ENCODE measurements at places on chromosomes 13 and 19.

DNA sequence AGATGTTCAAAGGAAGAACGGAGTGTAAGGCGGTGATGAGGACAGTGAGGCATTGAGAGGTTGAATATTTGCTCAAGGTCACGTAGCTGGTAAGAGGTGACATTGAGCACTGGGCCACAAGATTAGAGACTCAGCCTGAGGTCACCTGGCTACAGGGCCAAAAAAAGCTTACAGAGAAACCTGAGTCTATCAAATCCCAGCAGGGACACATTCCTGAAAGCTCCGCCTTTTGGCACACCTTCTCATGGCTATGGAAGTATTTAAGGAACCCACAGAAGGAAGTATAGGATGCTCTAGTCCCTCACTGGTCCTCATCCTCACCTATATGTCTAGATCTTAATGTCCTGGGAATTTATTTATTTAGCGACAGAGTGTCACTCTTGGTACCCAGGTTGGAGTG, 17.4 kb downstream of the ZNF586 start:
- no peak for DNase-seq

DNA sequence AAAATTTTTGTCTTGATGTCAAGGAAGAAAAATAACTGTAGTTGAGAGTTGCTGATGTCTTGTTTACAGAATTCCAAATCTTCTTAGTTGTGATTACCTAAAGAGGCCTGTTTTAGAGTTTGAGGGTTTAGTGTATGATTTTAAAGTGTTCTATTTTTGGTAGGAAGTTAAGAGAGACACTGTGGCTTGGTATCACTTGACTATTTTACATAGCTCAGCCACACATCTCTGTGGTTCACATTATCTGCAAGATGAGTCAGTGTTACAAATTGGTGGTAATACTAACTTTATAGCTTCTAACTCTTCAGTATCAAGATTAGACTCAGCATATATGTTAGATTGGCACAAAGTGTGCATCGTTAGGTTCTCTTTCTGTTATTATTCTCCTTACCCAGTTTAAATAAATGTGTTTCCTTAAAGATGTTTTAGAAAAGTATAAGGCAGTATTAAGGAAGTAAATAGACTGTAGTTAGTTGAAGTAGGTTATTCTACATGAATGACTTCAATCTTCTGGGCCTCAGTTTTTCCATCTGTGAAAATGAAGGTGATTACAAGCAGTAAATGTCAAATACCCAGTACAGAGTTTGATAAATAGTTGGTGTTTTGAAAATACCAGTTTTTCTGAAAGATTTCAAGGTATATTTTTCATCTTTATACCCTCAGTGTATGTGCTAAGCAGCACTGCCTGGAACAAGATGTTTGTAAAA, 33.4 kb downstream of the COG6 start:
- no peak for DNase-seq

- DNase-seq, result no peak
Measured at GRCh38 chr13:76697288-76697687, 188.9 kb downstream of the KCTD12 start.

DNA sequence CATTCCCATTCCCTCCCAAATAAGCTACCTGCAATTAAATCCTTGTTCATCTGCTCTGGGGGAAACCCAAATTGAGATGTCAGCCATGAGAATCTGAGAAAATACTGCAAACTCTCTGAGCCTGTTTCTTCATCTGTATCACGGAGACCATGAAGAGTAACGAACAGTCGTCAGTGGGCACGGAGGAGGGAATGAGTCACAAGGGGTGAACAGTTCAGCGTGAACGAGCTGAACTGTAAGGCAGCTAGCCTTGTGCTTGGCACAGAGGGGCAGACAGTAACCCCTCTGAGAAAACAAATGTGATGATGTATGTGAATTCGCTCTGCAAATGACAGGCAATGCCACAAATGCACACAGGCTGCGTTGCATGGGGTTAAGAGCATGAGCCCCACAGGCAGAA, 288.7 kb downstream of the FOXO1 start:
- peak; percentile 75 for DNase-seq

- DNase-seq, result no peak
Measured at GRCh38 chr13:85436029-85436428, 363.2 kb downstream of the SLITRK6 start.

DNA sequence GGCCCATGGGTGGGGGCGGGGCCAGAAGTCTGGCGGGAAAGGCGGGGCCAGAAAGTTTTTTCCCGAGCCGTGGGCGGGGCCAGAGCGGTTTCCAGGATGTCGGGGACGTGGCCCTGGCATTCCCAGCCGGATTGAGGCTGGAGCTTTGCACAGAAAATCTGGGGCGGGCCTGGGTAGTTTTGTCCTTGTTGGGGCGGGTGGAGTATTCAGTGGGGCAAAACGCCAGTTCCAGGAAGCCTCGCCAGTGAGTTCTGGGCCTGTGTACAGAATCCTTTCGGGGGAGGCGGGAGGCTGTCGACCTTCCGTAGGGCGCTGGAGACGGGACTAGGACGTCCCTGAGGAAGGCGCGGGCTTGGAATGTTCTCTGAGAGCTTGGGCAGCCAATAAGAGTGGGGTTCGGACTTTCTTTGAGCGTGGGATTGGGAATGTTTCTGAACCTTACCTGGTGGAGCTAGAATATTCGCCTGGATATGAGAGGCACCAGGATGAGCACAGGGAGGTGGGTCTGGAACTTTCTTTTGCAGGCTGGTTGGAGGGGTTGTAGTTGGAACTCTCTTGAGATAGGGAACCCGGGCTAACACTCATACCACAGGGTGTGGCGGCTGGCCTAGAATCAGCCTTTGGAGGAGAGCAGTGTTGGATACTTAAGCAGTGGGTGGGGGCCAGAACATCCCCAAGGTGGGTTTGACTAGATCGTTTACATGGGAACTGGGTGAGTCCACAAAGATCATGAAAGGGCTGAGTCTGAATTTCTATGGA, 1.3 kb downstream of the CCDC9 start:
- DNase-seq, result no peak

DNA sequence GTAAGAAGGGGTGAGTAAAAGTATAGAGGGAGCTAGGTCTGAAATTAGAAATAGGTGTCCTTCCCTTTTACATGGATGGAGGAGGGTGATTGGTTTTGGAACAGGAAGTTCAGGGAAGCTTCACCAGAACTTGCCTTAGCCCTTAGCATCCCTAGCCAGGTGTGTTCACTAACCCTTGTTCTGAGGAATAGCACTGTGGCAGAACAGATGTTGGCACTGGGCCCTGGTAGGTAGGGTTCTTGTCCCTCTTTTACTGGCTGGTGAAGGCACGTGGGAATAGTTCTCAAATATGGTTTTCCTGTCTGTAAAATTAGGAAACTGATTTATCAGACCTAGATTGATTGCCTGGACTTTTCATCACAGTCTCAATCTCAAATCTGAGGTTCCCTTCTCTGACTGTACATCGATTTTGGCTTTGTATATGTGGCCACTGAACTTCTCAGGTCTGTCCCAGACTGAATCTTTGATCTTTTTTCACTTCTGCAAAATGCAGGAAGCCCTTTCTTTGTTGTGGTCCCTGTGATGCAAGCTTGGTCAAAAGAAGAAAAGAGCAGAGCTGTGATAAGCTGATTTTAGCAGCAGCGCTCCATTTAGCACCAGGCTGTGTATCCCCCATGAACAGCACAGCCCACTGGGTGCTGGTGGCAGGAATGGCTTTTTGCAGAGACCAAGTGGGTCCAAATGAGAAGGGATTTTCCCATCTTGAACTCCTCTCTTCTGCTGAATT, 86.2 kb upstream of the HTR2A start:
- no peak for DNase-seq

GRCh38 chr13:76527041-76527440, 359.2 kb downstream of the KCTD12 start:
- no peak for DNase-seq

GRCh38 chr19:42683917-42684513, 56.3 kb downstream of the PSG3 start:
- DNase-seq, result no peak

- no peak for DNase-seq
Measured at GRCh38 chr19:12720851-12721655, 2.7 kb downstream of the TNPO2 start.

DNA sequence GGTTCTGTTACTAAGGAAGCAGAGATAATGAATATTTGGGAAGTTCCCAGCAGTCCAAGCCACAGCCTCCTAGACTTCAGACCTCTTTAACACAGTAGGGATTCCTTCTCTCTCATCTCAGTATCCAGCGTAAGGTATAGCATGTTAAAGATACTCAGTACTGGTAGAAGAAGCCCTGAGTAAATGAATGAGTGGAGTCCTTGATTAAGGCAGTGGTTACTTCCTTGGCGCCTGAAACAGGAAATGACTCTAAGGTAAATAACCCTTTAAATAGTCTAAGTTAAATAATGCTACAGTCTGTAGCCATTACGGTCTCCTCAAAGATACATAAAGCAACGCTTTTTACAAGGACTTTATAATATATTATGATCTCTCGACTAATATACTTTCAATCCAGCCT, 650.8 kb upstream of the MIR17HG start:
- DNase-seq, result no peak

DNA sequence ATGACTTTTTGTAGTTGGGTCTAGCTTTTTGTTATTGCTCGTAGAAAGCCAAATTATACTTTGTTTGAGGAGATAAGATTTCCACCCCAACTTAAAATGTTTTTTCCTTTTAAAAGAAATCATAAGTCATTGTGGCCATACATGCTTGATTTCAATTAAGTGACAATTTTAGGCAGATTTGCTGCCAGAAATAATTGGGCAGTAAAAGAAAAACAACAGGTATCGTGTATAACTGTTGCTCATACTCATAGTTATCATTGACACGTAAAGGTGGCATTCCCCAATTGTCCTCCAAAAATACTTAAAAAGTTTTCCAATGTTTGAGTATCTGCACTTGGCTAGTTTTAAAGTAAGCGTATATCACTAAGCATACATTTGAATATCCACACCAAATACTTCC, 313.0 kb downstream of the TEX29 start:
- no peak for DNase-seq

Data from retinal pigment epithelial cell (primary cell).